IMR-90 (cell line): ENCODE measurements at places on chromosomes 5 and 9. TPM values are rescaled to one million over a fixed set of nuclear protein-coding genes. Genes with fewer than 3 reads are reported as not detected.

GRCh38 chr5:141521244-141521781, 32.4 kb downstream of the PCDHGC5 start:
- peak; percentile 100 for DNase-seq

DNA sequence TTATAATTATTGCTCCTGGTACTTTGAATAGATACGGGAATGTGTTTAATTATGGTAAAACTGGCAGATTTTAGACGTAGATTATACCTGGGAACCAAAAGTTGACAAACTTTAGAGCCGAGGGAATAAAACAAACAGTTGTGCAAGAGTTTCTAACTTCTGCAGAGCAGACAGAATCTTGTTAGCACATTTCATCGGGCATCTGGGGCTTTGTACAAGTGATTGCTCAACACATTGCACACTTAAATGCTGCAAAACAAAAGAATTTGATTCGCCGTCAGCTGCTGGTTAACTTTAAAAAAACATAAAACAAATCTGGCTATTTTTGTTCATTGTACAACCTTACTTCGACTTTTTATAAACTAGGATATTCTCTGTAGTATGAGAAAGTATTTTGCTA, 398.1 kb downstream of the MAN2A1 start:
- DNase-seq = no peak

- DNase-seq = peak; percentile 99
These were observed 132.9 kb upstream of the NR3C1 start for GRCh38 chr5:143536364-143536763.

GRCh38 chr5:166963596-166963995, 1327.8 kb upstream of the WWC1 start:
- no peak for DNase-seq

GRCh38 chr5:123813264-123813663, 301.3 kb downstream of the CSNK1G3 start:
- no peak for DNase-seq

DNA sequence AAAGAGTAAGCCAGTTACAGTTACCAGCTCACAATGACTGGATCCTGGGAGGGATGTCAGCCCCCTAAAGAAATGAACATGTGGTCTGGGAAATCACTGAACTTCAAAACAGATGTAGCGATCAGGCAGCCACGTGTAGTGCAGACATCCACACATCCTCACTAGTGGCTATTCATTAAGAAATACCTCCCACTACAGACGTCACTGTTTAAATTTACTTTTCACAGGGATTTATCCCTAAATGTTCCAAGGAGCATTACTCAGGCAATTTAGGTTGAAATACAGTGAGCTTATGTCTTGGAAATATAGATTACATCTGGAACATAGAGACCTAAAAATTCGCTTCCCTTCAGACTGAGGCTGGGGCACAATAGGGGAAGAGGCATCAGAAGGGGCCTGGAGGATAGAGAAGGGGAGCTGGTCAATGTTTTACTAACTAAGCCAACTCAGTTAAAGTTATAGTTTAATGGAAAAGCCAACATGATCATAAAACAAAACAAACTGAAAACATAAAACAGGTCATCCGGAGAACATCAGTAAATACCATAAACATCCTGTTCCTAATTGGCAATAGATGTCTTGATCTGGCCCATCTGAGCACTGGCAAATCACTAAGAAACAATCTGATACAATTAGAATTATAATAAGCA, 92.3 kb downstream of the FANCC start:
- DNase-seq = peak; percentile 27

KIAA1958 gene
- 1.4 and 1.8 TPM in 2 replicates for total RNA-seq

CEMIP2 gene
- total RNA-seq = 58.6 and 65.2 TPM in 2 replicates

TRPM6 gene
- total RNA-seq = under 0.01 TPM in 2 replicates

CYLC2 gene
- total RNA-seq = not detected in 2 replicates

GTF2H2 gene
- 18.1 and 22.2 TPM in 2 replicates for total RNA-seq
